ENCODE measurements at places on chromosomes 7 and 10.

DNA sequence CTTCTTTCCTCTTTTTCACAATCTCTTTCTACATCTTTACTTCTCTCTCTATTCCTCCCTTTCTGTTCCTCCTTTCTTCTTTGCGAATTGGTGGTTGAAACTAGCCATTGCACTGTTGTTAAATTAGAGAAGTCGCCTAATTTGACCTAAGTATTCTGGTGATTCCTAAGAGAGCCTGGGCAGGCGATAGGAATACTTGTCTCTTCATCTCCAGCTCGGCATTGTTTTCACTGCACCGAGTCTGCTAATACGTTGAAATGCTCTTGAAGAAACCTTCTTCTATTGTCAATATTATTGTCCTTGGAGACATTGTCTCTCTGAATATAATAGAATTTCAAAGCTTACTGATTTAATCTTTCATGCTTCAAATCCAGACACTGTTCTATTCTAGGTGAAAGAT lies 31.7 kb downstream of the KCND2 start:
- no peak for DNase-seq

DNA sequence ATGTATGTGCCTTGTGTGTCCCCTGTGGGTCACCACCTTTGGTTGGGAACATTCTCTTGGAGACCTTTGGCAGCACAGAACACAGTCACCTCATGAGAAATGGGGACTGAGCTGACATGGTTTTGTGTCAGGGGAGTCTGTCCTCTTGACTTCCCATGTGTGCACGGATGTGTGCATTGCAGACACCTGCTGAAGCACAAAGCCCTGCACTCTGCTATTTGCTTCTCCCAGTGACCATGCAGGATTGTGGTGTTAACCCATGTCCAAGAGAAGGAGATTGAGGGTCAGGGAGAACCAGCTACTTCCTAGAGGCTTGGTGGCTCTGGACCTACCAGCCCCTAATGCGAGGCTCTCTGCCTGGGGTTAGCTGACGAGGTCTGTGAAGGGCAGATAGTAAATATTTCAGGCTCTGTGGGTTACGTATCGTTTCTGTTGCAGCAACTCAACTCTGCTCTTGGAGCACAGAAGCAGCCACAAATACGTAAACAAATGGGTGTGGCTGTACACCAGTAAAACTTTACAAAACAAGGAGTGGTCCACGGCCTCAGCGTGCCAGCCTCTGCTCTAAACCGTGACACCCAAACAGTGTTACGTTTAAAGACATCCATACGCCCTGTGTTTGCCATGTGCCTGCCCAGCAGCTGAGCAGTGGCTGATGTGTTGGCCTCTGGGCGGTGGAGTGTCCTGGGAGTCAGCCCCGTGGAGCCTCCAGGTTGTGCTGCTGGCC lies 51.7 kb downstream of the ADCY1 start:
- no peak for DNase-seq

DNA sequence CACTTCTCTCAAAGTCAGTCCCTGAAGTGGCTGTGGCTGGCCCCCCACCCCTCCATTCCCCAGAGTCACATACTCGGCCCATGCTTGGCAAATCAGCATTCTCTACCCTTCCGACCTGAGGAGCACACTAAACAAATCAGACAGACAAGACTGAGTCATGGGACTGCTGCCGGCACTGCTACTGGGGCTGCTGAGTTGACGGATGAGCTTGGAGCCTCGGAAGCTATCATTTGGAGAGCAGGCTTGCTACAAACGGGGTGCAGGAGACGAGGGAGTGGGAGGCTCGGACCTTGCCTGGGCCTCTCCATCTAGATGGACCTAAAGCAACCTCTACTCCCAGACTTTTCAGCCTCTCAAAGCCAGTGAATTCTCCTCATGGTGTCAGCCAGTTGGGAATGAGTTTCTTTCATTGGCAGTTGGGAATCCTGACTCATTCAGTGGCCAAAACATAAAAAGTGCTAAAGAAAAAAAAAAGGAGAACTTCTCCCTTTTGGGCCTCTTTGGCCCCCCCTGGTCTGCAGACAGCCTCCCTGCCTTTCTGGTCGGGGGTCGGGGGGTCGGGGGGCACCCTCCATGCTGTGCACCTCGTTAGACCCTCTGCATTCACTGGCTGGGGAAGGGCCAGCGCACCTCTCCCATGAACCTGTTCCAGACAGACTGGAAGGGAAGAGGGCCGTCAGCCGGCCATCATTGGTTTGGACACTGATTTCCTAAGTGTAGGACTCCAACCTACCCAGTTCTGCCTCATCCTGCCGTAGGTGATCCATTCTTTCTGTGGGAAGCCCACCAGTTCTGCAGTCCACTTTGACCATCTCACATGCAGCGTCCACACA lies 52.3 kb upstream of the COL13A1 start:
- peak; percentile 20 for DNase-seq

GRCh38 chr10:98078774-98079173 lies 48.4 kb upstream of the CRTAC1 start:
- no peak for DNase-seq

- no peak for DNase-seq
Measured at GRCh38 chr7:57867884-57868701, 418.1 kb downstream of the ZNF716 start.

- DNase-seq, result no peak
Measured at GRCh38 chr7:151175793-151176311, 8.4 kb upstream of the GBX1 start.

DNA sequence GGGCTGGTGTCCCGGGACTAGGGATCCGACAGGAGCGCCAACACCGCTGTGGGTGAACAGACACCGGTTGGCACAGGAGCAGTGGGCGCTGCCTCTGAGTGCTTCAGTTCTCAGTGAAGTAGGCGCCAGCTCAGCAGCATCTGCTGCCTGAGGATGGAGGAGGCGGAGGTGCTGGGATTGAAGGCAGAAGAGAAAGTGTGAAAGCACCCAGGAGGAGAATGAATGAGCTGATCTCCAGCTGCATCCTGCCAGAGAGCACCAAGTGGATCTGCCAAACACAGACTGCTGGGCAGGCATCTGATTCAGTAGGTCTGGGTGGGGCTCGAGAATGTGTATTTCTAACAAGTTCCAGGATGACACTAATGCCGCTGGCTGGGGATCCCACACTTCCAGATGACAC lies 74.5 kb downstream of the LANCL2 start:
- DNase-seq, result no peak

GRCh38 chr7:17234398-17235031 lies 63.9 kb upstream of the AHR start:
- peak; percentile 78 for DNase-seq

GRCh38 chr10:15725603-15726002 lies 5.9 kb upstream of the ITGA8 start:
- no peak for DNase-seq

DNA sequence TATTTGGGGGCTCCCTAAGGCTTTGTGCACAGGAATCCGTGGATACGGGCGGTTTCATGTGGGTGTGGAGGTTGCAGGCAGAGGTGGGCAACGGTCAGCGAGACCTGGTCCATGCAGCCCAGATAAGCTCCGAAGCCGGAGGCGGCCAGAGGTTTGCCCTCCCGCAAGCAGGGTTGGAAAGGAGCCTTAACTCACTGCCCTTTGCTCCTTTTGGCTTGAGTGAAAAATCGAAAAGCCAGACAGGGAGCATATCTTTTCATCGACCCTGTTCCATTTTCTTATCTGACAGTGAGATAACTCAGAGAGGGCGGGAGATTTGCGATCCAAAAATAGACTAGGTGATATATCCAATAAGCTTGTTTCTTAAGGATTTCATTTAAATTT lies 1.5 kb downstream of the GRM3 start:
- DNase-seq, result no peak

GRCh38 chr7:101618916-101619315 lies 10.2 kb downstream of the MYL10 start:
- no peak for DNase-seq

Data from fibroblast of skin of left quadriceps (primary cell).